Vein endothelial cell (primary cell): ENCODE measurements at places on chromosomes 3 and 15. TPM values are rescaled to one million over a fixed set of nuclear protein-coding genes. Genes with fewer than 3 reads are reported as not detected.

CHRNA7 gene
- 0.33 and 1.4 TPM in 2 replicates for total RNA-seq

NECTIN3 gene
- total RNA-seq = 76.3 and 92.1 TPM in 2 replicates

BLM gene
- 4.2 and 9.6 TPM in 2 replicates for total RNA-seq

SGO1 gene
- total RNA-seq = 4.6 and 7.1 TPM in 2 replicates

GOLGA6B gene
- total RNA-seq = not detected in 2 replicates

SLC12A8 gene
- total RNA-seq = 0.65 and 0.86 TPM in 2 replicates

ULK4 gene
- total RNA-seq = 21.5 and 23.5 TPM in 2 replicates

SNAPC5 gene
- total RNA-seq = 13.0 and 15.0 TPM in 2 replicates

OXTR gene
- total RNA-seq = 0.29 and 0.65 TPM in 2 replicates

GOLGA6L9 gene
- total RNA-seq = 1.2 and 1.3 TPM in 2 replicates

RGMA gene
- 0.10 TPM in 1 of 2 replicates, not detected in the other for total RNA-seq

IL5RA gene
- not detected in 2 replicates for total RNA-seq

ERICH6 gene
- not detected in 2 replicates for total RNA-seq

JMJD7 gene
- total RNA-seq = 3.5 and 5.9 TPM in 2 replicates
